RWPE2 (cell line): ENCODE measurements at places on chromosomes 6 and 20.

- peak; percentile 79 for DNase-seq
Observed at GRCh38 chr20:63032861-63033793, 26.4 kb upstream of the BHLHE23 start.

DNA sequence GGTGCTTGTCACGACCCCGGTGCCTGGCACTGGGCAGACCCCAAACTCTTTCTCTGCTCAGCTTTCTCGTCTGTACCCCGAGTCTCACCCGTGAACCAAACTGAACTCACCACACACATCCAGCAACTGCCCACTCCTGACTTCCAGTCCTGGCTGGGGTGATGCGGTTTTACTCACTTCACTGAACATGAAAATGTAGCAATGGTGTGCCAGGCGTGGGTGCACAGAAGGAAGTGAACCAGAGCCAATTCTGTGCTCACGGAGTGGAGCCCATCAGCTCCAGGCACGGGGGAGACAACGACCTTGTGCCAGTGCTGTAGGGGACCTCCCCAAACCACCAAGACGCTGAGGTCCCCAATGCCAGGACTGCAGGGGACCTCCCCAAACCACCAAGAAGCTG lies 78.7 kb upstream of the AFDN start:
- no peak for DNase-seq

DNA sequence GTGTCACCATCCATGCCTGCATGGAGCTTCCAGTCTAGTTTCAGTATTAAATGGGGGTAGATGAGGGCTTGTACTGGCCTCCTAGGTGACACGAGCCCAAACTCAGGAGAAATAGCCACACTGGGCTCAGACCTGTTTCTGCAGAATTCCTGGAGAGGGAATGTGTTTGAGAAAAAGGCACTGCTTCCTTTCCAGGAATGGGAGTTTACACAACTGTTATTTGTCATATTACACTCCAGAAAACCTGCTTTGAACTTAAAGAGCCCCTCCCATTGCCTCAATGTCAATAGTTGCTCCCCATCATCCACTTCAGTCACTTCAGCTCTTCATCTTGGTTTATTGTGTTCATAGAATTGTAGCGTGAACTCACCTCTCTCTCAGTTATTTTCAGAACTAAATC lies 151.5 kb downstream of the CFAP61 start:
- DNase-seq: no peak

GRCh38 chr6:33683576-33684427 lies 27.7 kb downstream of the UQCC2 start:
- DNase-seq: peak; percentile 49

GRCh38 chr6:49325891-49326290 lies 137.2 kb downstream of the MMUT start:
- no peak for DNase-seq

DNA sequence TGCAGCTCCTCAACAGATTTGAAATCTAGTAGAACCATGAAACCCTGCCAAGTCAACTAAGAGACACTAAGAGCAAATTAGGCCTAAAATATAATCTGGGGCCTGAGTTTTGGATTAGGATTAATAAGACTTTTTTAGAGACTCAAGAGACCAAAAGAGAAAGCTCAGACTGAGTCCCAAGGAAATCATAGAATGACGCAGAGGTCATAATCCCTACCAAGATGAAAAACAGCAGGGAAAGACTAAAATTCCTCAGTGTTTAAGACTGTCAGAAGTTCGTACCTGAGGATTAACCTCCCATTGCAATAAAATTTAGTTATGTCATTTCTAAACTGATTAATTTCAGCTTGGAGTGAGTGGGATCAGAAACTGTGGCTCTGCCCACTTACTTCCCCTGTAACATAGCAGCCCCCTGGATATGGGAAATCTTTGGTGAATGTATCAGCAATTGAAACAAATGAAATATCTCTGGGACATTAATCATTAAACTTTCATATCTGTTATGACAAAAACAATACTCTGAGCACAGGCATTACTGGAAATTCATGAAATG lies 200.3 kb downstream of the EDN1 start:
- no peak for DNase-seq
